ENCODE measurements at places on chromosomes 11 and 22. TPM values are rescaled to one million over a fixed set of nuclear protein-coding genes. Genes with fewer than 3 reads are reported as not detected.

GRCh38 chr11:110392056-110392455 is 37.7 kb upstream of the FDX1 start:
- H3K27ac ChIP-seq: no peak overlapping the region
- no peak for DNase-seq
- H3K27me3 ChIP-seq: no peaks in the 10 kb centered on the region
- no peak overlapping the region for H3K4me3 ChIP-seq
- H3K4me1 ChIP-seq: no peaks in the 10 kb centered on the region

GRCh38 chr22:27624705-27625104 is 176.9 kb downstream of the MN1 start:
- no peaks in the 10 kb centered on the region for H3K4me1 ChIP-seq
- no peaks in the 10 kb centered on the region for H3K27me3 ChIP-seq
- H3K4me3 ChIP-seq: no peak overlapping the region
- H3K36me3 ChIP-seq: no peaks in the 10 kb centered on the region

DNA sequence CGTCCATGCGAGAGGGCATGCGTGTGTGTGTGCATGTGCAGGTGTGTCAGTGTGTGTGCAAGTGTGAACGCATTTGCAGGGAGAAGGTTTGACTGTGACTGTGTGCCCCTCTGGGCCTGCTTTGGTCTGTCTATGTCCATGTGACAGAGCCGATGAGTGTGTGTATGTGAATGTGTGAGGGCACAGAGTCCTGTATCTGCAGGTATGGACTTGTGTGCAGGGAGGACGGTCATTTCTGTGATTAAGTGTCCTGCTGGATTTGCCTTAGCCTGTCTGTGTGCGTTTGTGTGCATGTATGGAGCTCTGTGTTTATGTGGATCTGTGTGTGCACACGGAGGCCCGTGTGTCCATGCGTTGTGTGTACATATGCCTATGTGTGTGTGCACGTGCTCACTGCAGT is 5.4 kb downstream of the EMID1 start:
- H3K36me3 ChIP-seq: no peaks in the 10 kb centered on the region
- H3K4me1 ChIP-seq: no peaks in the 10 kb centered on the region
- no peaks in the 10 kb centered on the region for H3K27me3 ChIP-seq
- no peak for DNase-seq

- DNase-seq: no peak
- peak within 1 kb of the TSS; percentile 68 for H3K4me3 ChIP-seq
- H3K27ac ChIP-seq: peak within 1 kb of the TSS; percentile 15
- H3K36me3 ChIP-seq: no peaks in the 10 kb centered on the region
- no peaks in the 10 kb centered on the region for H3K4me1 ChIP-seq
These were observed at the start of gene DESI1 for GRCh38 chr22:41620589-41621098. Gene DESI1, minus strand, starts transcription at chr22:41621043. Its CDS starts 204 bp downstream, at chr22:41620839.

DNA sequence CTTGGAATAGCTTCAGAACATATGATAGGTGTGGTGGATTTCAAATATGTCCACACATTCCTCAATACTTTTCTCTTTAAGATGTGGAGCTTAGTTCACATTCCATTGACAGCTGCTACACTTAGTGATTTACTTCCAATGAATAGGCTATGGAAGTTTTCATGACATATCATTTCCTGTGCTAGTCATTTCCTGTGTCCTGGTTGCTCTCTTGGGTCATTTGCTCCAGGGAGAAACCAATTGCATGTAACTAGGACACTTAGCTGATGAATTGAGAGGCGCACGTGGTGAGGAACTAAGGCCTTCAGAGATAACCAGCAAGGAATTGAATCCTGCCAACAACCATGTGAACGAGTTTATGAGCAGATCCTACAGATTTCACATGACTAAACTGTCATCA is 120.9 kb downstream of the SLC17A6 start:
- no peaks in the 10 kb centered on the region for H3K4me1 ChIP-seq
- no peak overlapping the region for H3K27ac ChIP-seq
- no peak for DNase-seq
- H3K27me3 ChIP-seq: no peaks in the 10 kb centered on the region
- H3K36me3 ChIP-seq: no peaks in the 10 kb centered on the region

GRCh38 chr11:115525531-115526006 is 21.4 kb upstream of the CADM1 start:
- H3K27me3 ChIP-seq: no peaks in the 10 kb centered on the region
- H3K27ac ChIP-seq: no peak overlapping the region
- H3K4me1 ChIP-seq: no peaks in the 10 kb centered on the region
- DNase-seq: no peak

DNA sequence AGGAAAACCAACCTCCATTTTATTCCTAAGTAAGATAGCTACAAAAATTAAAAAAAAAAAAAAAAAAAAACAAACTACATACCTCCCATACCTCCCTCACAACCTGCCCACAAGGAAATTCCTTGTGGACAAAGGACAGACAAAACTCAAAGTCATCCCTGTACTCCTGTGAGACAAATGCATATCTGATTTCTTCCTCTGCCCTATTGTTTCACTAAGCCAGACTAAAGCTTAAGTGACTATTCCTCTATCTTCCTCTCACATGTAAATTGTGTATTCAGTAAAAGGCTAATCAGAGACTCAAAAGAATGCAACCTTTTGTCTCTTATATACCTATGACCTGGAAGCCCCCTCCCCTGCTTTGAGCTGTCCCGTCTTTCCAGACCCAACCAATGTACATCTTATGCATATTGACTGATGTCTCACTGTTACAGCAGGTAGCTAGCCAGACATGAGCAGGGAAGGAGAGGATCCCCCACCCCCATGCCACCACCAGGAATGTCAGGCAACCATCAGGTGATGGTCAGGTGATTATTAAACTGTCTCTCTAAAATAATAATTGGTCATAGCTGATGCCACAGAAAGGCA is 289.4 kb downstream of the SBF2 start:
- no peak for DNase-seq
- H3K36me3 ChIP-seq: no peaks in the 10 kb centered on the region
- no peaks in the 10 kb centered on the region for H3K27me3 ChIP-seq
- no peaks in the 10 kb centered on the region for H3K4me1 ChIP-seq
- H3K27ac ChIP-seq: no peak overlapping the region
- H3K4me3 ChIP-seq: no peak overlapping the region

DNA sequence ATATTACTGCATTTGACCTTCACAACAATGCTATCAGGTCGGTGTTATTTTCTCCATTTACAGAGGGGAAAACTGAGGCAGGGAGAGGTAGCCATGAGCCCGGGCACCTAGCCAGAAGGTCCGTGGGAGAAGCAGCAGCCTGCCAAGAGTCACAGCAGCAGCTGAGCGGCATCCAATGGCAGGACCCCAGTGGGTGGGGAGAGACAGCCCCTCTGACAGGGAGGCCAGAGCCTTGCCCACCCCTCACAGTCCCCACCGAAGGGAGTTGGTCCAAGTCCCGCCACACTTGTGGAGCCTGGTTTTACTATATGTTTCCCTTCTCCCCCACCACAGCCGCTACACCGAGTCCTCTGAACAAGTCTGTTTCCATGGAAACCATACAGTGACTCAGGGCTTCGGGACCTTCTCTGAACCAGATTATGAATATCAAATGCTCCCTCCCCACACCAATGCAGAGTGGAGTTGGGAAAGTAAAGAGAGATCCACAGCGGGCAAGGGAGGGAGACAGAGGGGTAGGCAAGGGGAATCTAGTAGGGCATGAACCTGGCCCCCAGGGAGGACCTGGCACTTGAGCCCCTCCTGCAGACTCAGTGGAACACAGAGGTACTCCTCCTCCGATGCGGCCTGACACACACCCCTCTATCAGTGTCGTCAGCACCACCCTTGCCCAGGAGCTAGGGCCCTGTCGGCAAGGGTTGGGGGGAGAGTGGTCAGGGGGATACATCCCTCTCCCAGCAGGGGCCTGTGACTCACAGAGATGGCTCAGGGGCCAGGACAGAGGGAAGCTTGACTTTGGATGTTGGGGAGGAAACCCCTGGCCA is 2.5 kb downstream of the CHST1 start:
- H3K27me3 ChIP-seq: no peaks in the 10 kb centered on the region
- peak; percentile 68 for DNase-seq
- H3K27ac ChIP-seq: no peak overlapping the region
- H3K4me3 ChIP-seq: no peak overlapping the region

The PI4KA gene
- total RNA-seq: 88.6 TPM

The MPEG1 gene
- 27.0 TPM for total RNA-seq

The FAM180B gene
- 4.8 TPM for total RNA-seq

The OR51I2 gene
- not detected for total RNA-seq

The LARGE2 gene
- not detected for total RNA-seq

The DAGLA gene
- 1.4 TPM for total RNA-seq

The NCR3LG1 gene
- total RNA-seq: 3.2 TPM

The GUCD1 gene
- total RNA-seq: 60.7 TPM
